ENCODE measurements at places on chromosomes 13 and 19. TPM values are rescaled to one million over a fixed set of nuclear protein-coding genes. Genes with fewer than 3 reads are reported as not detected.

DNA sequence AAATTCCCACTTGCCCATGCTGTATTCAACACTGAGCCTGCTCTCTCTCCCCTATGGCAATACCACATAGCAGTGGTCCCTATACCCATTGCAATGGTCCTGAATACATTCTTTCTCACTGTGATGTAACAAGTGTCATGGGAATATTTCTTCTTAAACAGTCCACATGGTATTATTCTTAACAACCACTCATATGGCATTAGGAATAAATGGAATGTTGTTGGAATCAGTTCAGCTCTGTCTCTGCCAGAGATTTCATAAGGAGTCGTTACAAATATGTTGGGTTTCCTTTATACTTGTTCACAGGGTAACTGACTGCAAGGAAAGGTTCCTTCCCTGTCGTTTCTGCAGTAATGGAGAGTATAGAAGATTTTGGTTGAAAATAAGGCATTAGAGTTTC is 128.3 kb upstream of the SPATA13 start:
- no peaks in the 10 kb centered on the region for H3K27me3 ChIP-seq
- H3K4me3 ChIP-seq: no peak overlapping the region
- peak; percentile 89 for DNase-seq
- H3K4me1 ChIP-seq: peaks cover 4% of the 10 kb centered on the region
- no peak overlapping the region for H3K27ac ChIP-seq

GRCh38 chr19:21585281-21585890 is 80.0 kb downstream of the ZNF429 start:
- no peaks in the 10 kb centered on the region for H3K36me3 ChIP-seq
- H3K4me1 ChIP-seq: no peaks in the 10 kb centered on the region
- no peak overlapping the region for H3K4me3 ChIP-seq
- H3K27ac ChIP-seq: no peak overlapping the region

- no peak overlapping the region for H3K27ac ChIP-seq
- H3K27me3 ChIP-seq: no peaks in the 10 kb centered on the region
- peaks cover 8% of the 10 kb centered on the region for H3K4me1 ChIP-seq
- H3K36me3 ChIP-seq: no peaks in the 10 kb centered on the region
Observed at GRCh38 chr13:39318161-39318560, 279.9 kb downstream of the NHLRC3 start.

- peaks cover 1% of the 10 kb centered on the region for H3K4me1 ChIP-seq
- no peak overlapping the region for H3K27ac ChIP-seq
- no peak overlapping the region for H3K4me3 ChIP-seq
- H3K36me3 ChIP-seq: peaks cover 4% of the 10 kb centered on the region
Observed at GRCh38 chr13:41822560-41822959, 138.3 kb downstream of the VWA8 start.

DNA sequence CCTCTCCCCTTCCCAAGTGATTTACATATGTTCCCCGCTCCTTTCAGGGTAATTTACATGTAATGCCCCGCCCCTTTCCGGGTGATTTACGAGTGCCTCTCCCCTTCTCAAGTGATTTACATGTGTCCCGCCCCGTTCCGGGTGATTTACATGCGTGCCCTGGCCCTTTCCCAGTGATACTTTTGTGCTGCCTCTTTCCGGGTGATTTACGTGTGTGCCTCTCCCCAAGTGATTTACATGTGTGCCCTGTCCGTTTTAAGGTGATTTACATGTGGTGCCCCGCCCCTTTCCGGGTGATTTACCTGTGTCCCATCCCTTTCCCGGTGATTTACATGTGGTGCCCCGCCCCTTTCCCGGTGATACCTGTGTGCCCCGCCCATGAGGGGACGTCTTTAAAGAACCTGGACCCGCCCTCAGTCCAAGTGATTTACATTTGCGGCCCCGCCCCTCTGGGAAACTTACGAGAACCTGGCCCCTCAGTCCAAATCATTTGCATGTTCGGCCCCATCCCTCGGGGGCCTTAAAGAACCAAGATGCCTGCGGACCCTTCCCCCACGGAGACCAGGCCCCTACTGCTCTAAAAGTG is 559 bp upstream of the LENG9 start:
- peak overlapping the region; percentile 40 for H3K4me3 ChIP-seq
- no peaks in the 10 kb centered on the region for H3K27me3 ChIP-seq
- H3K27ac ChIP-seq: peak overlapping the region; percentile 76
- H3K4me1 ChIP-seq: peaks cover 47% of the 10 kb centered on the region
- peaks cover 12% of the 10 kb centered on the region for H3K36me3 ChIP-seq
- peak; percentile 92 for DNase-seq

- no peaks in the 10 kb centered on the region for H3K27me3 ChIP-seq
- peaks cover 4% of the 10 kb centered on the region for H3K36me3 ChIP-seq
- H3K4me3 ChIP-seq: no peak overlapping the region
- peak; percentile 43 for DNase-seq
- no peaks in the 10 kb centered on the region for H3K4me1 ChIP-seq
Observed at GRCh38 chr19:4811328-4812131, 20.0 kb downstream of the TICAM1 start.

GRCh38 chr13:62292714-62293480 is 877.2 kb upstream of the PCDH20 start:
- DNase-seq: no peak
- no peaks in the 10 kb centered on the region for H3K36me3 ChIP-seq
- no peak overlapping the region for H3K4me3 ChIP-seq
- no peaks in the 10 kb centered on the region for H3K4me1 ChIP-seq
- H3K27ac ChIP-seq: no peak overlapping the region

DNA sequence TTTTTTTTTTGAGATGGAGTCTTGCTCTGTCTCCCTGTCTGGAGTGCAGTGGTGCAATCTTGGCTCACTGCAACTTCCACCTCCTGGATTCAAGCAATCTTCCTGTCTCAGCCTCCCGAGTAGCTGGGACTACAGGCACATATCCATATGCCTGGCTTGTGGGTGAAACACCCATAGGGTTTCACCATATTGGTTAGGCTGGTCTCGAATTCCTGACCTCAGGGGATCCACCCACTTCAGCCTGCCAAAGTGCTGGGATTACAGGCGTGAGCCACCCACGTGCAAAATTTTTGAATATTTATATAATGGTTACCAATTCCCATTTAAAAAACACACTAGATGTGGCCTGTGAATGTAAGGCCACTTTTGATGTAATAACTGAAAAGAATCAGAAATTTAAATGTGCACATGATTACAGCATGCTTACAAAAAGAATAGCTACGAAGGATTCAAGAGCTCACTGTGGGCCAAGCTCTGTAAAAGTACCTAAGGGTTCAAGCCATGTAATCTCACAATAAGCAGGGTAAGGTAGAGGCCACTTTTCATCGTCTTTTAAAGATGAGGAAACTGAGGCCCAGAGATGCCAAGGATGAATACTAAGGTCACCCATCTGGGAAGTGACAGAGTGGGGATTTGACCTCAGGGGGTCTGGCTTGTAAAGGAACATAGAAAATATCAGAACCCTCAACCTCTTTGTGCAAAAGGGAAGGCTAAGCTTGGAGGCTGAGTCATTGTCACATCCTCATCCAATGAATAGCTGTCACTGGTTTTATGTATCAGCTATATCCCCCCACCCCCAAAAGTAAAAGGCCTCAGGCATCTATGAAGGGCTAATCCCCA is 17.8 kb downstream of the TNFSF14 start:
- H3K27ac ChIP-seq: no peak overlapping the region
- H3K4me1 ChIP-seq: no peaks in the 10 kb centered on the region
- no peak overlapping the region for H3K4me3 ChIP-seq

DNA sequence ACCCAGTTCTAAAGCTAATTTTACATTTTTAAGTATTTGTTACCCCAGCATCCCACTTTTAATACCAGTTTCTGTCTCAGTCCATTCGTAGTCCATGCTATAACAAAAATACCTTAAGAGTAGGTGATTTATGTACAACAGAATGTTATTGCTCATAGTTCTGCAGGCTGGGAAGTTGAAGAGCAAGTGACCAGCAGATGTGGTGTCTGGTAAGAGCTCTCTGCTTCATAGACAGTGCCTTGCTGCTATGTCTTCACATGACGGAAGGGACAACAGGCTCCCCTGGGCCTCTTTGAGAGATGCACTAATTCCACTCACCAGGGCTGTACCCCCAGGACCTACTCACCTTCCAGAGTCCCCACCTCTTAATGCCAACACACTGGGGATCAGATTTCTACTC is 96.6 kb downstream of the COL4A2 start:
- no peak for DNase-seq
- no peak overlapping the region for H3K27ac ChIP-seq
- H3K4me1 ChIP-seq: peaks cover 27% of the 10 kb centered on the region
- no peaks in the 10 kb centered on the region for H3K36me3 ChIP-seq
- H3K4me3 ChIP-seq: no peak overlapping the region
- H3K27me3 ChIP-seq: no peaks in the 10 kb centered on the region

PVR gene
- polyA plus RNA-seq: 26.4 TPM

- no peak overlapping the region for H3K4me3 ChIP-seq
- no peaks in the 10 kb centered on the region for H3K27me3 ChIP-seq
- no peaks in the 10 kb centered on the region for H3K4me1 ChIP-seq
Observed at GRCh38 chr13:48749699-48750473, 96.2 kb downstream of the CYSLTR2 start.

DNA sequence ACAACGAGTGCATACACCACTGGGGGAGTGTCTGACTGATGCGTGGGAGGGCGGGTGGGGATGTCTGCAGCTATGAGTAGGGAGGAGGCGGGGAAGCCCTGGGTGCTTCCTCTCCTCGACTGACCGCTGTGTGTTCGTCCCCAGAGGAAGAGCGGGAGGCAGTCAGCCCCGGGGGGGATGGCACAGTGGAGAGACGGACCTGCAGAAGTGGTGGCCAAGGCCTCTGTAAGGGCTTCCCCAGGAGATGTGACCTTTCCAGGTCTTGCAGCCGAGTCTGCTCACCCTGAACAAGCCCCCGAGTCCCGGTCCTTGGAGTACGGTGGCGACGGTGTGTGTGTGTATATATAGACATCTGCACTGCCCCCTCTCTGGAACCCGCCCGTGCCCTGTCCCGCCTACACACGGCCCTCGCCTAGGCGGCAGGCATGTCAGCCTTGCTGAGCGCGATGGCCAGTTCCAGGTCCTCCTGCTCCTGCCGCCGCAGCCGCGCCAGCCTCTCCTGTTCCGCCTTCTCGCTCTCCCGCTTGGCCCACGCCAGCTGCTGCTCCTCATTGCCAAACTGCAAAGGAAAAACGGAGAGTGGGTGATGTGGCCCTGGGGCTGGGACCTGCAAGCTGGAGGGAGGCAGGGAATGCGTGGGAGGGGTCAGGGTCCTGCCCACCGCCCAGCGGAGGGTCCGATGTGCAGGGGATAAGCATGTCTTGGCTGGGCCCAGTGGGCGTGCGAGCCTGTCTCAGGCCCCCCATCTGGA is 30.8 kb downstream of the KLF2 start:
- peaks cover 3% of the 10 kb centered on the region for H3K36me3 ChIP-seq
- H3K27me3 ChIP-seq: no peaks in the 10 kb centered on the region
- H3K4me1 ChIP-seq: no peaks in the 10 kb centered on the region
- H3K4me3 ChIP-seq: no peak overlapping the region

A1BG gene
- 20.9 TPM for polyA plus RNA-seq

All from lung (tissue), 17 donors.